ENCODE measurements at places on chromosomes 3 and 15.

DNA sequence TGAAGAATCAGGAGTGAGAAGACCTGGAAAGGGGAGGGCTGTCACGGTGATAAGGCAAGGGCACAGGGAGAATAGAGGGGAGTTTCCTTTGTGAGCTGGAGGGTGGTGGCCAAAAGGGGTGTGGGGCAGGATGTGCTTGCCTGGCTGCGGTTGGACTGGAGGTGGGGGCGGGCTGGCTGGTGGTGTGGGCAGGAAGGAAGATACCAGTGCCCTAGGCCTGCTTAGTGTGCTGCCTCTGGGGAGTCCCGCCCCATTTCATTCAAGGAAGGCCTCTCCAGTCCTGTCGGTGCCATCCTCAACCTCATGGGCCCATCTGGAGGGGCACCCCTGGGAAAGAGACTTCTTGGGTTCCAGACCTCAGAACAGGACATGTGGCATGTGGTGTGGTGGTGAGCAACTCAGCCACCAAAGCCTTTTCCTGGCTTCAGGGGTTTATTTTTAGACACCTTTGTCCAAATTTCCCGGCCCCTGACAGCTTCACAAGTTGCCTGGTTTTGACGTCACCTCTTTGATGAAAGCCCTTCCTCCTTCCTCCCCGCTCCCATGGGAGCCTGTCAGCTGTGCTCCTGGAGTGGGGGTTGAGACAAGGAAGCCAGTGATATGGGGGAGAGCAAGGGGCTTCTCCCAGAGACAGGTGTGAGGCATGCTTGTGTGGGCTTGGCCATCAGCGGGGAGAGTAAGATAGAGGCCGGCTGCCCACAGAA, 15.6 kb downstream of the TEX264 start:
- DNase-seq: no peak

DNA sequence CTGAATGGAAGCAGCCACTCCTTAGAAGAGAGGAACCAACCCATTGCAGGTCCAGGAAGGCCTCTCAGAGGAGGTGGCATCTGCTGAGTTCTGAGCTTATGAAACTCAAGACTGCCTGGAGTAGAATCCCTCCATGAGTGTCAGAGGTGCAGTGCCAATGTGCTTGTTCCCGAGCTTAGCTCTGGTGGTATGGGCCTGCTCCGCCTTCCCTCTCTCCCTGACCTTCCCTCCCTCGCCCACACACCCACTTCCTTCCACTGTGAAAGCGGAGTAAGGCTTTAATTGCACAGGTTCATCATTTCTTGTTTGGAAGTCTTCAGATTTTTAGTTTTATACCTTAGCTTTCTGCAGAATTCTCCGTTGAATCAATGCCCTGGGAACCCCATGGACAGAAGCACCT, 208.0 kb upstream of the BHLHE40 start:
- DNase-seq: no peak

GRCh38 chr3:154274348-154274747, 49.9 kb downstream of the DHX36 start:
- DNase-seq: no peak

GRCh38 chr15:91980502-91981267, 127.2 kb downstream of the SLCO3A1 start:
- no peak for DNase-seq

DNA sequence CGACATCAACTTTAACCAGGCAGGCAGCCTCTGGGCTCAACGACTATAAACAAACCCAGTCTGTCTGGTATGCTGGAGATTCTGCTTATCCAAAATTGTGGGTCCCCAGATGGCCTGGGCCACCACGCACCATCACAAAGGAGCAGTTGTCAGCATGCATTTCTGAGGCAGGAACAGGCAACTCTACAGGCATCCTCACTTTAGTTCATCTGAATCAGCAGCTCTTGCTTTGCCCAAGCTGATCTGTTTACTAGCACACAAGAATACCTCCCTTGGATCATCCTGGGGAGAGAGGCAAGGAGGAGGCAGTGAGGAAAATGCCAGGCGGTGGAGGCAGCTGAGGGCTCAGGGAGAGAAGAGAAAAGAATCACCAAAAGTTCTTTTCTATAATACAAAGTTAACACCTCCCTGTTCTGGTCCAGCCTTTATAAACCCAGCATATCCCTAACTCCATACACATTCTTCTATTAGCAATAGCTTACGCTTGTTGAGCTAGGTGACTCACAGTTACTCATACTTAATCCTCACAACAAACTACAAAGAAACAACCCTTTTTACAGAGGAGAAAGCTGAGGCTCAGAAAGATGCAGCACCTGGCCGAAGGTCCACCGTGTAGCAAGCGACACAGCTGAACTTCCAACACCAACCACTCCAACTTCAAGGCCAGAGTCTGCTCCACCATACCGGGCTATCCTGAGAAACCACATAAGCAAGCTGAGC, 33.6 kb downstream of the ZDHHC3 start:
- DNase-seq: no peak

- no peak for DNase-seq
These were observed 7.7 kb downstream of the CXCR6 start for GRCh38 chr3:45950686-45951600.

- no peak for DNase-seq
These were observed 1.6 kb downstream of the TSC22D2 start for GRCh38 chr3:150409512-150410310.

GRCh38 chr15:23642413-23643044, 5.1 kb downstream of the MAGEL2 start:
- no peak for DNase-seq

- DNase-seq: no peak
These were observed 995.3 kb downstream of the OTOL1 start for GRCh38 chr3:162491952-162492351.

DNA sequence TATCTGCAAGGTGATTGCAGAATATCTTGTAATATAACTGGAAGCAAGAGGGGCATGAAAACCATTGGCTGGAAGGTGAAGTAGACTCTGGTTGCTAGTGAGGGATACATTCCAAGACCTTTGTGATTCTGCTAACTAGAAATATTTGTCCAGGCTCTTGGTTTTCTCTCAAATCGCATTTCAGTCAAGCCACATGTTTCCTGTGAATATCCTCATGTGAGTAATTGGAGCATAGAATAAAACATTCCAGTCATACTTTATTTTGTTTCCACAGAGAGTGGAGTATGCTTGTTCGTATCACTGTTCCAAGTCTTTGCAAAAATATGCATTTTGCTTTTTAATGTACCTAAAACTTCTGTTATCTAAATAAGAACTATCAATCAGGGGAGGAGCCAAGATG, 850.0 kb downstream of the EPHA3 start:
- no peak for DNase-seq

- DNase-seq: no peak
These were observed 154.9 kb upstream of the ANKRD28 start for GRCh38 chr3:15952543-15953175.

GRCh38 chr15:62456011-62456920, 291.2 kb upstream of the C2CD4B start:
- DNase-seq: no peak

DNA sequence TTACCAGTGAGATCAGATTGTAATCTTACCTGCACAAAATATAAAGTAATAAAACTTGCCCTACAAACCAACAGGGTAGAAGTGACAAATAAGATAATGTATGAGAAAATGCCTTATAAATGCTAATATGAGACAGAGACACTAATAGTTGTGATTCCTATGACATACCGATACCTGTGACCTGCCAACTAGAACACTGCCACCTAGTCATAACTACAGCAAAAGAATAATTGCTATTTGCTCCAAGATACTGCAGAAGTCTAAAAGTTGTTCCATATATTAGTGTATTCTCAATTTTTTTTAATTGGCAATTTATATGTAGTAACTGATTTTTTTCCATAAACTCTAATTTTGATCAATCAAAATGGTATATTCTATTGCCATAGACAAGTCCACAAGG, 25.3 kb upstream of the GP5 start:
- DNase-seq: no peak

DNA sequence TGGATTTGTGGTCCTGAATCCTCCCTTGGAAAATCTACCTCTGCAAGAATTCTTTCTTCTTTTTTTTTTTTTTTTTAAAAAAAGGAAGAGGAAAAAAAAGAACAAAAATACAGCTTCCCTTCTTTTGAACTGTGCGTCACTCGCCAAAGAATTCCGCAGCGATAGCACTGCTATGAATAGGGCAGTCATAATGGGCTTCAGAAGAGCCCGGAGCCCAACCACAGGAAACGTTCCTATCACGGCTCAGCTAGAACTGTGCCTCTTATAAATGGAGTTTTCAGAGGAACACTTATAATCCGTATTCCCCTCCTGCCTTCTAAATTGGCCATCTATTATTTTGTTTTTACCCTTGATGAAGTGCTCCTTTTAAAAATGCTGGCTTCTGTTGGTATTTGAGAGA, 227.7 kb downstream of the ADAMTS17 start:
- no peak for DNase-seq

DNA sequence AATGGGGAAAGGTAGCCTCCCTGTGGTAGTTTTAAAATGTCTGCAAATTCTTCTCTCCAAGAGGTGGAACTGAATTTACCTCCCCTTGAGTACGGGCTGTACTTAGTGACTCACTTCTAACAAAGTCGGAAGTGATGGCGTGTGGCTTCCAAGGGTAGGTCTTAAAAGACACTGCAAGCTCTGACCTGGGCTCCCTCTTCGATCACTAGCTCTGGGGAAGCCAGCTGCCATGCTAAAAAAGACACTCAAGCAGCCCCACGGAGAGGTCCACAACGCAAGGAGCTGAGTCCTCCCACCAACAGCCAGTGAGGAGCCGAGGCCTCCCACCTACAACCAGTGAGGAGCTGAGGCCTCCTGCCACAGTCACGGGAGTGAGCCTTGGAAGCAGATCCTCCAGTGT, 122.0 kb upstream of the HACD2 start:
- no peak for DNase-seq

DNA sequence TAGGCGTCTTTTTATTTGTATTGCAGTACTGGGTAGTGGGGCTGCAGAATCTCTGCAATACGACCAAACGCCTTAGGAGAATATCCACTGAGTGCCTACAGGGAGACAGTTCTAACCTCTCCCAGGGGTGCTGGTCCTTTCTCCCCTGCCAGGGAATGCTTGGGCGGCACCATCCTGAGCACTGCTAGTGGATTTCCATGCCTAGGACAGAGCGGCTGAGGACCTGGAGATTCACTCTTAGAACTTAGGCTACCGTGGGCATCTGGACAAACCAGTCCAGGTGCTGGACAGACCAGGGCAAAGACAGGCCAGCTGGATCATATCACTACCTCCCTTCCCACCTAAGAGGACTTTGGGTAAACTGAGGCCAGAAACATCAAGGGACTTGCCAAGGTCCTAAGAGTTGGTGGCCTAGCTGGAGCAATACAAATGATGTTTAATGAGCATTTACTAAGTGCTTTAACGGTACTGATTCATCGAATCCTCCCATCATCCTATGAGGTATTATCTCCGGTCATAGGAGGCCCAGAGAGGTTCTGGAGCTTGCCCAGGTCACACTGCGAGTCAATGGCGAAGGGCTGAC, 902 bp downstream of the TMEM44 start:
- DNase-seq: no peak

GRCh38 chr3:43465109-43465508, 156.7 kb downstream of the ANO10 start:
- DNase-seq: no peak

DNA sequence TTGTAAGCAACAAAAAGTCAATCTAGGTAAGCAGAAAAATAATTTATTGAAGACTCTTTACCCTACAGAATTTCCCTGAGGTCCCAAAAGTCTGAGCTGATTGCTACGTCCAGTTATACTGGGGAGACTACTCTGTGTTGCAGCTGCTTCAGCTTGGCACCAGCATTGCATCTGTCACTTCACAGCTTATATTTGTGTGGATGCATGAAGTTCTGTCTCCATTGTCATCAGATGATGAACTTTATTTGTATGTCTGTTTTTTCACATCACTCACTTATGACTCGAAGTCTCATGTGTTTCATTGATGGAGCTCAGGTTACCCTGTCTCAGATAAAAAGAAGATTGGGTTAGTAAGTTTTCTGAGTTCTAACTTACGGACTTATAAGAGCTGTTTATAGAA, 75.3 kb upstream of the LRRFIP2 start:
- DNase-seq: no peak

- DNase-seq: no peak
These were observed 19.0 kb upstream of the PARP14 start for GRCh38 chr3:122661633-122662032.

DNA sequence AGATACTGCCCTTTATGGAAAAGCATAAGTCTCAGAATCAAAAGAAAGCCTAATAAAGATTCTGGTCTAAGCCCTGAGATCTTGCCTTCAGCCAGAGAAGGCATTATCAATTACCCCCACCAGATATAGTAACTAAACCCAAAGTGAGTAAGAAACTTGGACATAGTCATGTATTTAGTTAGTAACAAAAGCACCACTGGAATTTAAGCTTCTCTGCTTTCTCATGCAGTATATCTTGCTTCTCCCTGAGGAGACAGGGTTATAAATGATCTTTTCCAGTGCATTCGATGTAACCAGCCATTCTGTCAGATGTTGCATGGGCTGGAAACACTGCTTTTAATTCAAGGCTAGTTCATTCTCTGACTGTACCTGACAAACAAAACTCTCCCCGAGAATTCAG, 946.7 kb downstream of the NAALADL2 start:
- DNase-seq: no peak

GRCh38 chr3:186594591-186595113, 18.2 kb upstream of the AHSG start:
- no peak for DNase-seq

DNA sequence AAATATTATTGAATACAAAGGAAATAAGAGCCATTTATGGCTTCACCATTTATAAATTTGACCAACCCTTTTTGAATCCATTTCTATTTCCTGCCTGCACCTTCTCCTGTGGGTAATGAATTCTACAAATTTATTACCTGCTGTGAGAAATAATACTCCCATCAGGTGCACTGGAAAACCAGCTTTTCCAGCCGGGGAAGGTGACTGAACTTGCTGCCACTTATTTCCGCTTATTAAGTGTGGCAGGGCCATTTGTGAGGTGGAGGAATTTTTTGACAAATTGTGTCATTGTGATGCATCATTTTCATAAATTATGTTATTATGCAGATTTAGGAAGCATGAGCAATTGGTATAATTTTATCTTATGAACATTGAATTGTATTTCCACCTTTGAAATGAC, 151.1 kb downstream of the SQOR start:
- no peak for DNase-seq

DNA sequence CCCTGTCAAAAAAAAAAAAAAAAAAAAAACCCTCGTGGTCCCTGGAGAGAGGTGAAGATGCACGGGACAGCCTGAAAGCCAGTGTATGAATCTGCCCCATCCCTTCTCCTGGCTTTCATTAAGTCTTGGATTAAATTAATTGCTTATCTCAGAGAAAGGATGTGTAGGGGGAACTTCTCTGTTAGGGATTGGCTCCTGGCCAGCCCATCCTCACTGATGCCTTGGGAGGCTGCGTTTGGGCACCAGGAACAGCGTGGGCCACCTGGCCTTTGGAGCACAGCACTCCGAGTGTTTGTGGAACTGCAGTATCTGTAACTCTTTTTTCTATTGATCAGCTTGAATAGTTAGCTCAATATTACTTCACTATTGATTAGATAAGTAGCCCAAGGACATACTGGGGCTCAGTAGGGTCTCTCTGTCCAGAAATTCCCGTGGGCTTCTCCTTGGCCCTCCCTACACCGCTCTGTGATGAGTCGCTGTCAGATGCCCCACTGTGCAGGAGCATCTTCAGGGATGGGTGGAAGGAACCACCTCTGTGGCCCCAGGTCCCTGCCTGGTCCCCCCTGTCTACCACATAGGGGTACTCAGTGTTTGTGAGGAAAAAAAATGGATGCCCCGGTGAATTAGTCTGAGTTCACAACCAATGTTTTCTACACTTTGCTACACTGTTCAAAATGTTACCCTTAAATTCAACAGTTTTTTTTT, 2.0 kb downstream of the PXYLP1 start:
- DNase-seq: no peak

- DNase-seq: no peak
These were observed 2.9 kb downstream of the ALG1L2 start for GRCh38 chr3:130084436-130084980.
